ENCODE measurements at places on chromosomes 13 and 19.
A peak's percentile ranks its signal among the peaks of the same experiment; 100 is the strongest.

DNA sequence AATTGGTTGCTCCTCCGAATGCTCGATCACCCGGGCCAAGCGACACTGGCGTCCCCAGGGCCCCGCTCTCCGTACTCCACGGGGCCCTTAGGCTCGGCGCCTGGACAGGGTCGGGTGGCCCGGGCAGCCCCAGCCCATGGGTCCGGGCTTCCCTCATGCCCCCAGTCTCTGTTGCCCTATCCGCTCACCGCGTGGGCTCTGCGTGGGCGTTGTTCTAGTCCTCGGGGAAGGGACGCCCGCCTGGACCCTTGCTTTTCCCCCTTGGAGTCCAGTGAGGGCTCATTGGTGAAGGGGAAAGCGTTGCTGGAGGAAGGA lies 1.3 kb downstream of the TDRD12 start:
- no peak for DNase-seq

- DNase-seq = no peak
Observed at GRCh38 chr13:101025519-101025918, 350.9 kb upstream of the TMTC4 start.

DNA sequence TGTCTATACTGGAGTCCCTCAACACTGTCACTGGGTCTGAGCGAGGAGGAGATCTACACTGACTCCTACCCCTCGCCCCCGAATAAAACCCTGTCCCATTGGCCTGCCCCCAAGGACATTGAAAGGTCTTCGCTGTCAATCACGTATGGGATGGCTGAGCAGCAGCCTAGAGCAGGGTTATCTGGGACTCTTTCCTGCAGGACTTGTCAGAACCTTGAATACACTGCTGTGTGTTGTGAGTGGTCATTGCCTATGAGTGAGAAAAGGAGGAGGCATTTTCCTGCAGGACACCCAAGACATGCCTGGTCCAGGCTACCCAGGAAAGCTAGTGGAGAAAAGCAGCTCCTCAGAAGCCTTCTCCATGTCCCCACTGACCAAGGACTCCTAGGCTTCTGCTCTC lies 9.6 kb downstream of the PVR start:
- DNase-seq = no peak

- DNase-seq = peak; percentile 84
Observed at GRCh38 chr19:30450100-30450499, 77.9 kb downstream of the ZNF536 start.

- DNase-seq = no peak
Observed at GRCh38 chr13:95199896-95200295, 101.4 kb downstream of the ABCC4 start.

- no peak for DNase-seq
Observed at GRCh38 chr13:24680921-24681604, 855 bp downstream of the ATP12A start.

DNA sequence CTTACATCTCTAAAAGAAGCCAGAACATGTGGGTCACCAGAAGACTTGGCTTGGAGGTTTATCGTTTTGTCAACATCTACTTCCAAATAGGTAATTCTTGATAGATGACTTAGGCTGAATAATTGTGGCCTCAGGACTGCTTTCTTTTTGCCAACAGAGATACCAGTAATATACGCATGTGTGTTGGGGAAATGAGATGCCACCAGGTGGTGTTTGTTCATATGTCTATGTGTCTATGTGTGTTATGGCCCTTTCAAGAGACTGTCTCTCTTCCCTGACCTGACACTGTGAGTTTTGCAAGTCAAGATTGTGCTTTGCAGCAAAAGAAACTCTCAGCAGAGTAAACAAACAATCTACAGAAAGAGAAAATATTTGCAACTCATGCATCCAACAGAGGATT lies 31.6 kb upstream of the METTL21C start:
- no peak for DNase-seq

GRCh38 chr13:85970727-85971126 lies 171.5 kb upstream of the SLITRK6 start:
- DNase-seq = no peak

GRCh38 chr19:30162718-30163117 lies 209.5 kb upstream of the ZNF536 start:
- DNase-seq = no peak

DNA sequence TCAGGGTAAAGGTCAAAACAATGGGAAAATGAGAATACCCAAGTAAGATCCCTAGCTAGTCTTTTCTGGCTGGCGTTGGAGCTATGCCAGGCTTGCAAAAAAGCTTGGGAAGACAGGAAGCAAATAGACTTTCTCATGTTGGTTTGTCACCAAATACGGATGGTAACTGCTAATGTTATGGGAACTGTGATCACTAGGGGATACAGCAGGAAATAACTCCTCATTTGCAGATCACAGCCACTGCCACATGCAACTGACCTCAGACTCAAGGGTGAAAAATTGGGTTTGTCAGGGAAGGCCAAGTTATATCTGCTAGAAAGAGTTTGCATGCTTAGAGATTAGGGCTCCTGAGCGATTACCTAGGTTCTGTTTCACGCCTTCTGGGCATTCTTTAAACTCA lies 162.9 kb downstream of the NHLRC3 start:
- DNase-seq = no peak

DNA sequence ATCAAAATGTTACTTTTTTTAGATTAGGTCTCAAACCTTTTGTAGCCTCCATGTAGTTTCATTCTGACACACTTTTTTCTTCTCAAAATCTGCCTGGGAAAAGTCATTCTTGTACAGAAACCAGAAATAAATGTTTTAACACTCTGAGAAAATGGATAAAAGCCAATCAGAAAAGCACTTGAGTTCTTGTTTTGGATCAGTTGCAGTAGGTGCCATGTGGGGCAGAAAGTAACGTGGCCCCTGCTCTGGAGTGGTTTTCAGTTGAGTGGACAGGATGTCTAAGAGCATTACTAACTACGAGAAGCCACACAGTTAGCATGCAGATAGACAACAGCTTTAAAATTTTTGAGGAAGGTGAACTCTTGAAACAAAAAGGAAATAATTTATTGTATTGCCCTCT lies 19.1 kb downstream of the GPR183 start:
- peak; percentile 30 for DNase-seq

GRCh38 chr19:40332669-40333068 lies 15.5 kb downstream of the C19orf47 start:
- DNase-seq = peak; percentile 78

- DNase-seq = no peak
Observed at GRCh38 chr13:100356426-100356825, 232.2 kb downstream of the GGACT start.

DNA sequence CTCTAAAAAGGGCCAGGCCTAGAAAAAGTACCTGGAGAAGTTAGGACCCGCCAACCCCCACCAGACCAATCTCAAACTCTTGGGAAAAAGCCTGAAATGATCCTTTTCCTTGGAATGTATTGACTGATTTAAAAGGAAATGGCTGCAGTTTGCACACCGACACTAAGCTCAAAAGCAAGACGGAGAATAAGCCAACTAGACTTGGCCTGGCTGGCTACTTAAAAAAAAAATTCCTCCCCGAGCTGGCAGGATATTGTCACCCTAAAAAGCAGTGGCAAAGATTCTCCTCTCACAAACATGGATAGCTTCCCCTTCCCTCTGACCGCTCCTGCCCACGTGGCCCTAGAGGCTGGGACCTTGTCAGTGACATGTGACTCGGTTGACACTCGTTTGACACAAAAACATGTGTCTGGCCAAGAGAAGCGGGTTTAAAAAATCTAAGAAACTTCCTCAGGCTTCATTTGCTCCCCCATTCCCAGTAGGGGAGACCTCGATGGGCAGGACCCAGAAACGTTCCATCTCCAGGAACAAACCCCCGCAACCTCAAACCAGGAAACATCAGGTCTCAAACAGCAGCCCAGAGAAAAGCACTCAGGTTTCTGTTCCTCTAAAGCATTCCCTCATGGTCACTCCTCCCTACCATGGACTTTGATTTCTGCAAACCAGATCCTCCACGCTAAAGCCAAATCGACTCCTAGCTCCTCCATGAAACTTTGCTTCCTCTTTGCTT lies 1.3 kb downstream of the RFX1 start:
- peak; percentile 83 for DNase-seq

- DNase-seq = no peak
Observed at GRCh38 chr13:29886446-29886845, 36.0 kb upstream of the UBL3 start.
